Posterior cingulate gyrus (tissue), 11 donors: ENCODE measurements at places on chromosomes 2 and 18.

GRCh38 chr2:101740555-101740964 is 43.1 kb downstream of the MAP4K4 start:
- no peak for DNase-seq

GRCh38 chr2:176317199-176317598 is 48.0 kb downstream of the MTX2 start:
- no peak for DNase-seq

DNA sequence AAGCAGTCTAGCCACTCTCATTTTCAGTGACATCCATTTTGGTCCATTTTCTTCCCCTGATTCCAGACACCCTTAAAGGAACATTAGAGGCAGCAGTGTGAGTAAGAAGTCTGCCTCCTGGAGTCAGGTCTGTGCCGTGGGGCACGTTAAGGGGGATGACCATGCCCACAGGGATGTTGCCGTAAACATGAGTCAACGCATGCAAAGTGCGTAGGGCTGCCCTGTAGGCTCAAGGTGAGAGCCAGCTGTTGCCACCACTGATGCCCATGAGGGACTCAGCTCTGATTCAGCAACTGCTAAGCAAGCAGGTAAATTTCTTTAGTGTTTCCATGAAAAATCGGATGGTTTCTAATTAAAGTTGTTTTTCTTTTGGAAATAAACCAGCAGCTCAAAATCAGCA is 61.4 kb upstream of the TFCP2L1 start:
- DNase-seq, result no peak

DNA sequence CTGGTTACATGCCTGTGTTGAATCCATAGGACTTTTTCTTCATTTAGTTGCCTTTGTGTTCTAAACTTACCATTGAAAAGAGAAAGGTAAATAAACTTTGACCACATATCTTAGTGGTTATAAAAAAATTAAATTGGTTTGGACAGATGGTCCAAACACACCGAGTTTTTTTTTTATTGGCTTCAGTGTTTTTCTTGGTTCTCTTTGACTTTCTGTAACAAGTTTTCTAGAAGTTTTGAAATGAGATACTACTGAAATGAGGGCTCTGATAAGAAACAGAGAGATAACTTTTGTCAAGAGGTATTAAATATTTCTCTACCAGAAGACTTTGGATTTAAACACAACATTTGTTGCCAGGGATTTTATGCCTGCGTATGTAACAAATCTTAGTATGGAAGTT is 20.7 kb downstream of the SPTBN1 start:
- DNase-seq, result no peak

- DNase-seq, result no peak
These were observed 68.3 kb downstream of the LRPPRC start for GRCh38 chr2:43927442-43927841.

- no peak for DNase-seq
These were observed 166.3 kb downstream of the NRP2 start for GRCh38 chr2:205848601-205849000.

GRCh38 chr2:231882646-231883045 is 43.5 kb downstream of the NPPC start:
- no peak for DNase-seq

DNA sequence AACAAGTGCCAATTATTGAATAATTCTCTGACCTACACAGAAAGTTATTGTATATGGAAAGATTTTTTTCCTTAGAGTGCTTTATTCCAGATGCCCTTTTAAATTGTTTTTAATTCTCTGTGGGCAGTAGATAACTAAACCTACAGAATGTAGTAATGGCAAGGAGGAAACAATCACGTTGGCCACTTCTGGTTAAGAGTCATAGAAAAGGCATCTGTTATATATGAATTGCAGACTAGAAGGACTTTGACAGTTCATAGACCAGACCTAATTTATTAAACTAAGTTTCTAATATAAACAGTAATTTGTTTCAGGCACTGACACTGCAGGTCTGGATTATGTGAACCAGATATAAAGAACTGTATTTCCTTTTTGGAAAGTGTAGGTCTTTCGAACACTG is 607.5 kb downstream of the PLCL1 start:
- DNase-seq, result no peak

DNA sequence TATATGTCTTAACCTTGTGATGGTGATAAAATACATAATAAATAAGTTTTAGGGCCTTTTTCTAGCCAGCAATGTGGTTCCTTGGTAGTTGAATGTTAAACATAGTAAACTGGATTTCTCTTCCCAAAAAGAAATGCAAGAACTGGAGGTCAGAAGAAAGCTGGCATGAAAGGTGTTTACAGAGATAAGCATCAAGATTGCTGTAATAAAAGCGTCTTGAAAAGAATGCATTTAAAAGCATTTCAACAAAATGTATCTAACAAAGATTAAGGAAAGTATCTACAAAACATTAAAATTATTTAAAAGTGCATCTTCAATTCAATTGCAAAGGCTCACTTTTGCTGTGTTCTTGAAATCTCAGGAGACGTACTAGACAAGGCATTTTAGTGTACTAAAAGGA is 419.0 kb downstream of the ERBB4 start:
- no peak for DNase-seq

DNA sequence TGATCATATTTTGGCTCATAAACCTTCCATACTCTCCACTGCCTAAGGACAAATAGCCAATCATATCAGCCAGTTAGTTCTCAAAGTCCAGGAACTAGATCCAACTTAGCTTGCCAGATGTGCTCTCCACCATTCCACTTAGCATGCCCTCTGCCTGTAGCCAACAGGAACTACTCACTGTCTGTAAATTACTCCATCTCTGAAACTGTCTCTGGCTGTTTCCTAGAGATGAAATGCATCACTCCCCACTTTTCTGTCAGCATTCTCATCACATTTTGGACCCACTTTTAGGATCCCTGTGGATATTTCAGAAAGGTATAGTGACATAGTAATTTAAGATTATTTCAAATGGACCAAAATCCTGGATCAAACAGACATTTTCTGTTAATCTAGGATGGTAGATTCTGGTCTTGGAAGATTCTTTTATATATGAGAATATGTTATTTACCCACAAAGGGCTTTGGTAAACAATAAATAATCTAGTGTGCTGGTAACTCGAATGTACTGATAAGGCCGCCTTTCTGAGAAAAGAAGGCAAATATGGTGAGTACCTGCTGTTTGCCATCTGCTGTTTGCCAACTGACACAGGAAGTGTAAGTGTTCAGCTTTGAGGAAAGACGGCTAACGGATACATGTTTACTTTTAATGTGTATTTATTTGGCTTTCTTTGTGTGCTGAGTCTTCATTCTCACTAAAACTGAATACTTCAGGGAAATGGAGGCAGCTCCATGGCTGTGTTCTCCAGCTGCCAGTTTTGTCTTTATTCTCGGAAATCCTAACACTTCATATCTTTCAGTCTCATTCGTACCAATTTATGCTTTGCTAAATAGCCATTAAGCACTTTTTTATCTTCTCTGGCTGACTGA is 79.5 kb downstream of the EVA1A start:
- no peak for DNase-seq

GRCh38 chr18:13918898-13919297 is 3.6 kb upstream of the MC2R start:
- no peak for DNase-seq

DNA sequence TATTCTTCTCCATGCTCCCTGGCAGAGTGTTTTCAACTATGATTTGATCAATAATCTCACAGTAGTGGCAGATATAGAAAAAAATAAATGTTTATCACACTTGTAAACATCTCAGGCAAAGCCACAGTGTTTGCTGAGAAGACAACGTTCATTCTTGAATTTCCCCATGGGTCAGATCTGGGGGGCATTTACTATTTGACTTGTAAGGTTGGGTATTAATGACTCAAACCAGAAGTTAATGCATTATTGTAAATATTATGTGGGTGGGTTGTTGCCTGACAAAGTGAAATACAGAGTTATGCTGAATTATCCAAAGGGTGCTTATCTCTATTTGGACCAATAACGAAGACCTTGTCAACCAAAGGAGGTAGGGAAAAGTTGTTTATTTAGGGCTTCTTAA is 149.7 kb upstream of the BOD1L2 start:
- DNase-seq, result no peak

DNA sequence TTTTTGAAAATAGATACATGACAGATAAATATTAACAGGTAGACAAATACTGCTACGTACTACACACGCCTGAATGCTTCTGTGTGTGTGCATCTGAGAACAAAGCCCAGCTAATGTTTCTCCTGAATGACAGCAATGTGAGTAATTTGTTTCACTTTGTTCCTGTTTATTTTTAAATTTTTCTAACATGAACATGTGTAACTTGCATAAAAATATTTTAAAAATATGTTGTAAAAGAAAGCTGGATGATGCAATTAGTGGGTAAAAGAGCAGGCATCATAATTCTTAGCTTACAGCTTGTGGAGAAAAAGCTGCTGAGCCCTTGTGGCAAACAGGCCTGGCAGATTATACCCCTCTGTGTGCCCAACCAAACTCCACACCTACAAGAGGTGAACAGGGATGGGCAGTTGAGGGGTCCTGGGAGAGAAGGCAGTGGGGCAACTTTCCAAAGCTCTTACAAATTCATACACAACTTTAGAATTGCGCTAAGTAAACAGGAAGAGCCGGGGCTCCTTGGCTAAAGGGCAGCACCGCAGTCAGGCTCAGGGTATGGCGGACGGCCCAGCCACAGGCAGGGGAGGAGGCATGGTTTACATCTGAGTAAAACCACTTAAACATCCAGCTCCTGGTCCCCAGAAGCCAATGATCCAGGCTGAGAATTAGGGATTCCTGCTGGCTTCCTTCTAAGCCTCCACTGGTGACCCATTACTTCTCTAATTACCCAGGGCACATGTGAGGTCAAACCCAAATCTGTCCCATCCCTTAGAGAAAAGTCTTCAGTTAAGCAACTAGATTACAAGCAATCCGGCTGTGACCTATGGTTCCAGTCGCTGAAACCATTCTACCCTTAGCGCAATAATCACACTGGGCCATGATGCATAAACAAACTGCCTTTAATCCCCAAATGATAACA is 14.0 kb downstream of the PXDN start:
- DNase-seq, result no peak

- peak; percentile 82 for DNase-seq
These were observed 72.1 kb downstream of the EDAR start for GRCh38 chr2:108916796-108917421.

- no peak for DNase-seq
These were observed 69.8 kb downstream of the MAP3K20 start for GRCh38 chr2:173145454-173145853.

- no peak for DNase-seq
These were observed 64.6 kb downstream of the BMP10 start for GRCh38 chr2:68806511-68807109.

DNA sequence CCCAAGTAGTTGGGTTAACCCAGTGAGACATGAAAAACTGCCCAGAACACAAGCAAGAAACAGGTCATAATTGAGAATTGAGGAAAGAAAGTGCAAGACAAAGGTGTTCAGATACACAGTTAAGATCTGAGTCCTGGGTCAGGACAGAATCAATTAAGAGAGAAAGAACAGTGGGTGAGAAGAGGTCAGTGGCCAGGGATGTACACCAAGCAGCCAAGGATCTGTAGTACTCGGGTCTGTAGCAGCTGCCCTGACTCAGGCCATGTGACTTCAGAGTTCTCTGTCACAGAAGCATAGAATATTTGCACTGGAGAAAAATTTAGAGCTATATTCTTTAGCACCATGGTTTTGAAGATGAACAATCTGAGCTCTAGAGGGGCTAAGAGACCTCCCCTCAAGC is 141.6 kb downstream of the SLC8A1 start:
- DNase-seq, result no peak

DNA sequence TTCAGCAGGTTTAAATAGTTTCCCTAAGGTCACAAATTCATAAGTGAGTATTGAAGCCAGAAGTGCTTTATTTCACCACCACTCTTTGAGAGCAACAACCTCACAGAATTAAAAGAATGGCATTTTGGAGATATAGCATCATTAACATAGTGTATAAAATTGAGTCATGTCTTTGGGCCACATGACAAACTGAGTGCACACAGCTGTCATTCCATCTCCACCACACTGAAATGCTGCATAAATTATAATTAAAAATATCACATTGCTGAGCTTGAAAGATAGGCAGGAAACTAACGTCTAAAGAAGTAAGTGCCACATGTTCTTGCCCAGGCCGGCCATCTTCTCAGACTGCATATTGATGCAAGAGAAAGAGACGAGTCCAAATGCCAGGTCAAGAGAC is 897.9 kb upstream of the CNTNAP5 start:
- DNase-seq, result no peak

GRCh38 chr2:53129851-53130250 is 637.8 kb upstream of the CHAC2 start:
- DNase-seq, result no peak

DNA sequence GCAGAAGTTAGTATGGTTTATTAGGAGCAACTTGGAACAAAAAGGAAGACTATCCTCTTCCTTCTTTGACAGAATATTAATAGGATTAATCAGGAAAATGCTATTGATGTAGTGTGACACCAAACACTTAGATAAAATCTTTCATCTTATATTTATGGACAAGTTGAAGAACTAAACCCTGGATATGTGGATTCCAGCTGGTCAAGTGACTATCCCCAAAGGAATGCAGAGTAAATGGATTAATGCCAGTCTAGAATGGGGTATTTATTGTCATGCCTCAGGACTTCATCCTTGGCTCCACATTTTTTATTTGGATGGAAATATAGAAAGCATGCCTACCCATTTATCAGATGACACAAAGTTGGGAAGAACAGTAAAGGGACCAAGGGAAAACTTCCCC is 124.0 kb upstream of the TTC39C start:
- DNase-seq, result no peak

DNA sequence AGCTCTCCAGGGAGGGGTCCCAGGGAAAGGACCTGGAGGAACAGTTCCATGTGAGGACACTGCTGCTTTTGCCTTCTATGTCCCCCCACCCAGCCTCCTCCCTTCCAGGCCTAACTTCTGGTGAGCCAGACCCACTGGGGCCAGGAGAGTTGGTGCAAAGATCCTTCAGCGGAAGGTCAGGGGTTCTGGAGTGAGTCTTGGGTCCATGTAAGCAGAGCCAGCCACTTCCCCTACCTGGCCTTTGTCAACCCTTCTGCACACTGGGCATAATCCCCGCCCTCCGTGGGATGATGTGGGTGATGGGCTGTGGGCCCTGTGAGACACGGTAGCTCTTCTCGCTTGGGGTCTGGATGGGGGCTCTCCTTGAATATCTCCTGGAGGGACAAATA is 76.9 kb downstream of the RHOB start:
- DNase-seq, result no peak

DNA sequence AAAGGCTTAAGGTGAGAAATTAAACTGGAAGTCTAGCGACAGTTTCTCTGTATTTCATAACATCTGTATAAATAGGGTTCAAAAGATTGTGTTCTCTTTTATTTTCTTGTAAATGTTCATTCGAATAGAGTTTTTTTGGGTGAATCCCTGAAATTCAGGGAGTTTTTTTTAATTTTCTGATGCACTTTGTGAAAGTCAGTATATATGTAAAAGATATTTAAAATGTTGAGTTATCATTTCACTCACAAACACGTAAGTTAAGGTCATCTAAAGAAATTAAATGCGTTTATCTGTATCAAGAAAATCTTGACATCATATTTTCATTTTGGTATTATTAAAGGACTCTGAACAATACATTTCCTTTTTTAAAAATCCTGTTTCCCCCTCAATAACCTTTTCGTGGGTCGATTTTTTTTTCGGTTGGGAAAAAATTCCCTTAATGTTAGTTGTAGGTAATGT is 3.4 kb downstream of the SP9 start:
- no peak for DNase-seq
